ENCODE measurements at places on chromosomes 12 and 14.

DNA sequence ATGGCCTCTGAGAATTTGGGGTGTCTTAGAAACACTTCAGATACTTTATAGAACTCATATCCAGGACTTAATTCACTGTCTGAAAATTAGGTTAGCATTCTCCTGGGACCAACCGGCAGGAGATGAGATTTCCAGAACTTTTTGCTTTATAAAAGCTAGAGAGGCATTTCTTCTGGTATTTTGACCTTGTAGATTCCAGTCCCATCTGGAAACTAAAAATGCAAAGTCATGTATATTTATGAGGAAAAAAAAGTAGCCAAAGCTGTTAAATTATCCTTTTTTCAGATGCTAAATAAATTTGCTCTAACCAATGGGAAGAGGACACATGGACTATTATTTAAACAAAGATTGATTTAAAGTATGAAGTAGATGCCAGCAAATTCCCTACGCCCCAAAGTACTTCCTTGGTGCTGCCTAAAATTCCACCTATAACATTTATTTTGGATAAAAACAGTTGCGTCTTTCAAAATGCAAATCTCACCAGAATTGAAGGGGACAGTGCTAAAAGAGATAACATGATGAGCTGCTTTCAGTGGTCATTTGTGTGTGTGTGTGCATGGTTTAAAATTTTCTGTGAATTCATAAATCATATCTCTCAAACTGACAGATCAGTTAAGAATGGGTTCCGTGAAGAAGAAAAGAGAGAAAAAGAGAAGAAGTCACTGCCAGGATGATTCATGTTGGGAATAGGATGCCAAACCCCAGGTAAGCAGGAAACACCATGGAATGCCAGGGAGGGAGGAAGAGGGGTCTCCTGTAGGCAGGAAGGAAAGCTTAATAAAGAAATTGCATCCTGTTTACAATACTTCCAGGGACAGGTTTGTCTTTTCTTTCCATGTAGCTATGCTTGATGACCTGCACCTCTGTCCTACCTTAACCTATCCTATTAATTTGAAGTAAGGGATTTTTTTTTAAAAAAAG is 97.7 kb upstream of the RGS6 start:
- no peak for DNase-seq

DNA sequence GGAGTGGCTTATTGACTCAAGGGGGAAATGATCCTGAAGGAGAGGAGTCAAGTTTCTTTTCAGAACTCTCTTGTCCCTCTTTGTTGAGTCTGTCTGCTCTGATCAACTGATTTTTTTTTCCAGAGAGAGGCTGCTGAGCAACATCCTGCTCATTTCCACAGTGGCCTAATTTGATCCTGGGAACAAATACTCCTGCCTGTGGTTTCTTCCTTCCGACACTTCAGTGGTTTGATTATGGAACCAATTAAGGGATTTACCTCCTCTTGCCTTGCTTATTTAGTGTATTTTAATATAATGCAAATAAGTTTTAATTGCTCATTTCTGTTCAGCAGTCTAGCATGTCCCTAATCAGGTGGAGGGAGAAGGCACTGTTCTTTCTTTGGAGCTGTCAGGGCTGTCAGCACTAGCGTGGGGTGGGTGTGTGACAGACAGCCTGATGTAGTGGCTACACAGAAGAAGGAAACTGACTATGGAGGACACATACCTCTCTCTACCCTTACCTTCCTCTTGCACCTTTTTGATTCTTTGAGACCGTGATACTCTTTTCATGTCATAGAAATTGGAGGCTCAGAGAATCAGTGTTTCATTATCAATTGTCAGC is 344.9 kb upstream of the STXBP6 start:
- no peak for DNase-seq

DNA sequence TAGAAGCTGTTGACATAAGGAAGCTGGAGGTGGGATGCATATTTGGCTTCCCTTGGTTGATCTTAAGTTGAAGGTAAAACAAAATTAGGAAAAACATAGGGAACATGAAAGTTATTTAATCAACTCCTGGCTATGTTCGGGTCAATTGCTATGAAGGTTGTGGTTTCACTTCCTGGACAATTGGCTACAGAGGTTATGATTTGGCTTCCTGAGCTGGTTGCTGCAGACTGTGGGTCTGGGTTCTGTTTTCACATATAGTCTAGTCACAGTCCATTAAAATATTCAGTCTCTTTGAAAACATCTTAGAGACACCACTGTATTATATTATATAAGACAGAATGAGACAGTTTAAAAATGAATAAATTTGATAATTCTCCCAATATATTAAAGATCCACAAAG is 895.2 kb upstream of the USP15 start:
- no peak for DNase-seq

- DNase-seq, result no peak
These were observed 46.8 kb upstream of the CISTR start for GRCh38 chr12:53798575-53798974.

DNA sequence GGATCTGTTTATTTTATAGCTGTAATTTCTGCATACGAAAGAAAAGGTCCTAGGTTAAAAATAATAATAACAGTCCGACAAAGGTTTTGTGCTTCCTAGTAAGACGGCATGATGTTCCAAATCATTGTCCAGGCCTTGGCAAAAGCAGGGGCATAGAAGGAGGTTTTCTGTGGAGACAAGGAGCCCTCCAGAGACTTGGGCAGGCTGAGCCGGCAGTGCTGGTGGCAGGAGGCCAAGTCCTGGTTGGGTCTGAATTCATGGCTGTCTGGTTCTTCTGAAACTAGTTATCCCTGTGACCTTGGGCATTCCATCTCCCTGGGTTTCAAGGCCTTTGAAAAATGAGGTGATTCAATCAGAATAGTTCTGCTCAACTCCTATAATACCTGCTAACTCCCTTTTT is 44.0 kb downstream of the KCNK13 start:
- DNase-seq, result no peak

DNA sequence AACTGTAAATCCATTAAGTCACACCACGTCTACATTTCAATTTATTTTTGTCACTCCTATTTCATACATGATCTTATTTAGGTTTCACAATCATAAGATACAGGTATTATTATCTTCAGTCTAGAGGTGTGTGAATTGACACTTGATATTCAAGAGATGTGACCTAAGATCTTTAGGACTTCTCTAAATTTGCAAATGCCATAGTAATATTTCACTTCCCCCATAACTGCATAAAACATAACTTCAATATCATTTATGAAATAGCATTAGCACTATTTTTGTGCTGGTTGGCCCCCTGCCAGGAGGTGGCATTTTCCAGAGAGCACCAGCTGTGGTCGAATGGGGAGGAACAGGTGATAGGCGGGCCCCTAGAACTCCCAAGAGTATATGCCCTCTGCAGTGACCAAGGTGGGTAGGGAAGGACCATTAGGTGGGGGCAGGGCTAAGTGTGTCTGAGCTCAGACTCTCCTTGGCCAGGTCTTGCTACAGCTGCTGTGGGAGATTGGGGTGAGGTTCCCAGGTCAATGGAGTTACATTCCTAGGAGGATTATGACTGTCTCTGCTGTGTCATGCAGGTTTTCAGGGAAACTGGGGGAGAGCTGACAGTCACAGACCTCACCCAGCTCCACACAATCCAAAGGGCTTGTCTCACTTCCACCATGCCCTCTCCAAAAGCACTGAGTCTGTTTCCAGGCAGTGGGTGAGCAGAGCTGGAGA is 49.2 kb upstream of the ERGIC2 start:
- DNase-seq, result no peak

- DNase-seq, result no peak
These were observed 424.9 kb upstream of the MGAT4C start for GRCh38 chr12:86681060-86681459.

GRCh38 chr12:94851396-94852028 is 152.0 kb downstream of the NDUFA12 start:
- no peak for DNase-seq

GRCh38 chr14:87916103-87916885 is 76.7 kb downstream of the GALC start:
- DNase-seq, result no peak

DNA sequence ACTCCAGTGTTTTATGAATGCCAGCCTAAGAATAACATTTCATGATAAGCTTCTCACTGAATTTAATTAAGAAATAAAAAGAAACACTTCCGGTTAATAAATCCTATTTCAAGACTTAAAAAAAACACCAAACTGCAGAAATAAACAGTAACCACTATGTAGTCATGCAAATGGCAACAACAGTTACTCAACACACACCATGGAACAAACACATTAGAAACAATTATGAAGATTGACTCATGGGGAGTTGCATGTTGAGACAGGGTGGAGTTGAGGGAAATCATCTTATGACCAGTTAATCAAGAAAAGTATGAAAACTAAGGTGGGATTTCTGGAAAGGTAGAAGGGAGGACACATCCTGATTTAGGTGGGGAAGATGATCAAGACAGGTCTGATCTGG is 52.7 kb downstream of the PLBD1 start:
- no peak for DNase-seq

- DNase-seq, result no peak
These were observed 1190.7 kb upstream of the SEL1L start for GRCh38 chr14:82724316-82724715.

DNA sequence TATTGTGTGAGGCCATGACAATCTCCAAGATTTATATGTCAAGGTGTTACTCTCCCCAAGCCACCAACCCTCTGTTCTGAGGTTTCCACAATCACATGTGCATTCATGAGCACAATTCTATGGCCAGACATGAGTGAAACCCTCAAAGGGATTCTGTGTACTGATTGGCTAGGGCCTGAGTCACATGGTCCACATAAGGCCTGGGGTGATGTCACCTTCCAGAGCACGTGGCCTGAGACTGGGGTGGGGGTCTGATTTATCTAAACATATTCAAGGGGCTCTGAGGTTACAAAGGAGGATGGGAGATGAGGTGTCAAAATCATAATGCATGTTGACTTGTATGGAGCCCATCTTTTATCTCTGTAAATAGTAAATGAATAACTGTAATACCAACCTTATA is 1369.9 kb upstream of the TMEM132C start:
- DNase-seq, result no peak

DNA sequence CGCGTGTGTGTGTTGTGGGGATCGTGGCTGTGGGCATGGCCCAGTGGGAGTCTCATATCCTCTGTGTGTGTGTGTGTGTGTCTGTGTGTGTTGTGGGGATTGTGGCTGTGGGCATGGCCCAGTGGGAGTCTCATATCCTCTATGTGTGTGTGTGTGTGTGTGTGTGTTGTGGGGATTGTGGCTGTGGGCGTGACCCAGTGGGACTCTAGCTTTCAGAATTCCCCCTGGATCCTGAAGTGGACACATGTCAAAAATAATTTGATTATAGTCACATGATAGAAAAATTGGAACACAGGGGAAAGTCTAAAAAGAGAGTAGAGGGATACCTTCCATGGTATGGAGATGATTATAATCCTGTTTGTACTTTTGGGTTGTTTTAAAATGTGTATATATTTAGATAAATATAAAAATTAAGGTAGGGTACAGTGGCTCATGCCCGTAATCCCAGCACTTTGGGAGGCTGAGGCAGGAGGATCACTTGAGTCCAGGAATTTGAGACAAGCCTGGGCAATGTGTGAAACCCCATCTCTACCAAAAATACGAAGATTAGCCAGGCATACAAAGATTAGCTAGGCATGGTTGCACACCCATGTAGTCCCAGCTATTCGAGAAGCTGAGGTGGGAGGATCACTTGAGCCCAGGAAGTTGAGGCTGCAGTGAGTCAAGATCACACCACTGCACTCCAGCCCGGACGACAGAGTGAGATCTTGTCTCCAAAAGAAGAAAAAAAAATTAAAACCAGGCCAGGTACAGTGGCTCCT is 11.0 kb downstream of the PAPLN start:
- DNase-seq, result no peak

DNA sequence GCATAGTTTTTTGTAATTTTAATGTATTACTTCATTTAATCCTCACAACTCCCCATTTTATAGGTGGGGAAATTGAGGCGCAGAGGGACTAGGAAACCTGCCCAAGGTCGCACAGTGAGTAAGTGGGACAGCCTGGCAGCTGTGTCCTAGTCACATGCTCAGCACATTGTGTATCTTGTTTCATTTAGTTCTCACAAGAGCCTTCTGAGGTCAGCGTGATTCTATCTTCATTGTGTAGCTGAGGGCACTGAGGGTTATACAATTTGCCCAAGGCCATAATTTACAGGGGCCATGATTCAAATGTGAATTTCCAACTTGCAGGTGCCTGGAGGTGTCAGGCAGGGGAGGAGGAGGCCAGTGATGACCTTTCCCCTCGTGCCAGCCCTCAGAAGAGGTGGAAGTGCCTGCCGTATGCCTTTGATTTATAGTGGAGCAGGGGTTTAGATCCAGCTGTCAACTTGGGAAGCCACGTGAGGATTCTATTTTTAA is 30.3 kb upstream of the SMOC1 start:
- no peak for DNase-seq

DNA sequence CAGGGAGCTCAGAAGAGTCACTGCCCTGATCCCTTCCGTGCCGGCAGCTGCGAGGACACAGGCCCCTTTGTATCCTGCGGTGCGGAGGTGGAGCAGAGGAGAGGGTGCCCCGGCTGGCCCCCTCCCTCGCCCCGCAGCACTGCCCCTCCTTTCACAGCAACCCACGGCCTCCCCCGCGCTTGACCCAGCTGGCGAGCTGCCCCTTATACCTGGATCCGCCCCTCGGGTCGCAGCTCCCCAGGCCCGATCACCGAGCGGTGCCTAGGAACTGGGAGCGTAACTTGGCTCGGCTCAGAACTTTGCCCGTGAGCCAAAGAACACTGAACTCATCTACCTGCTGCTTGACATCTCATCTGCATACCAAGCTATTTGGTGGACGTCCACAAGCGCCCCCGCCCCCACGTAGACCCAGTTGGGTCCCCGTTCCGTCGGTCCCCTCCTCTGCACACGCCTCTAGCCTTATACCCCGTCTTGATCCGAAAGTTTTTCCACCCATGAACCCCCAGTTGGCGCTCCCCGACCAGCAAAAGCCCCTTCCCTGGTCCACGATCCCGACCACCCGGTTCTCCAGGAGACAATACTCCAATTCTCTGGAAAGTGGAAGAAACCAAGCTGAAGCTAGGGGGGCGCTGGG is 697 bp upstream of the DNAJC14 start:
- no peak for DNase-seq

GRCh38 chr12:94805749-94806529 is 155.6 kb upstream of the TMCC3 start:
- no peak for DNase-seq

DNA sequence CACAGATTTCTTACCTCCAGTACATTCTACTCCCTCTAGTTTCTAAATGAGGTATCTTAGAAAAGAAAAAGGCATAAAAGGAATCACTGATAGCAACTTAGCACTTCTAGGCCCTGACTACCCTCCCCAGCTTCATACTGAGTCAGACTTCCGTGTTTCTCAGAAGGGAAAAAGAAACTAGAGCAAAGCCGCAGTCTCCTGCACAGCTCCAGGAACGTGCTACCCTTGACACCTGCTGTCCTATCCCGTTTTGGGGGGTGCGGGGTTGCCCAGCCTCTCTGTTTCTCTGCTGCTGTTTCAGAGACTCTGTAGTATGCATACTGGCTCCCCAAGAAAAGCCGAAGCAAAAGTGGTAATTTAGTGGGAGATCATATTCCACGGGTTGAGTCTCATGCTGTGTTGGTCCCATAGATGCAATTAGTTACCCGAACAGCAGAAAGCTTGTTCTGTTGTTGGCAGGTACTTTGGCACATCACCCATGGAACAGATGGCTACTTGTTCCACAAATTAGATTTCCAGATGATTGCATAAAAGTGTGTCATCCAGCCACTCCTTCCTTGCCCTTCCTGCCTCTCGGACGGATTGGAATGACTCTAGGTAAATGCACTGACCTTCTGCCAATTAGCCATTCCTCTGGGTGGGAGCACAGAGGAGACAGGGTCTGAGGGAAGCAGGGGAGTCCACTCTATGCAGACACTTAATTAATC is 438.1 kb downstream of the FUT8 start:
- DNase-seq, result no peak

GRCh38 chr14:70289138-70289537 is 70.3 kb downstream of the COX16 start:
- no peak for DNase-seq
